ENCODE measurements at places on chromosomes 2 and 18.

GRCh38 chr18:24201699-24202687, 63.1 kb downstream of the CABYR start:
- DNase-seq: no peak

- DNase-seq: no peak
Observed at GRCh38 chr18:11901826-11902438, 6.2 kb downstream of the MPPE1 start.

DNA sequence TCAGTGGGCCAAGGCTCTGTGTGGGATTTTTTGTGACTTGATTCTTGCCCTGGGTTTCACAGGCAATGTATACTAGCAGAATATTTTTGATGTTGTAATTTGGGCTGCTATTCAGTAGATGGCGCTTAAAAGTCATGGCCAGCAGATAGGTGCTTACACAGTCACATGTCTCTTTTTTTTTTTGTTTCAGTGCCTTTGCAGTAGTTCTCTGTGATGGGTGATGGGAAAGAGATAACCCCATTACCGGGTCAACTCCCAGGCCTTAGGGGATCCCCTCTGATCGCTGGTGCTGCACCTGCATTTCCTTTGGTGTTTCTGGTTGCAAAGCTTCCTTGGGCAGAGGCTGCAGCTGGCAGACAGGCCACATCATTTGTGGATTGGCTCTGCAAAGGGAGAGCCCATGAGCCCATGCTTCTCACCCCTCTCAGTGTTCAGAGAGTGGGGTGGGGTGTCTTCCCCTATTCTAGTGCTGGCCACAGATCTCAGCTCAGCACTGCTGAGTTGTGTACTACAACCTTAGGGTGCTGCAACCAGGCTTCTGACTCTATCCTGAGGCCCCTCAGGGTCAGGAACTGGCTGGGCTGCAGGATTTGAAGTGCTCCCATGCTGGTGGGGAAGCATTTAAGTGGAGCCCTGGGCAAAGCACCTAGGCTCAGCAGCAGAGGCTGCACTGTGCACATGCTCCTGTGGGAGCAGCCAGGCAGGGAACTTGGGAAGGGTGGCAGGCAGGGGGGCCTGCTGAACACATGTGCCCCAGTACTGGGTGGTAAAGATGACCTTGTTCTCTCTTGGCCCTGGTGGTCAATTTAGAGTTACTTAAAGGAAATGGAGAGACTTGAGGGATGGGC, 219.8 kb upstream of the SPHKAP start:
- peak; percentile 4 for DNase-seq

DNA sequence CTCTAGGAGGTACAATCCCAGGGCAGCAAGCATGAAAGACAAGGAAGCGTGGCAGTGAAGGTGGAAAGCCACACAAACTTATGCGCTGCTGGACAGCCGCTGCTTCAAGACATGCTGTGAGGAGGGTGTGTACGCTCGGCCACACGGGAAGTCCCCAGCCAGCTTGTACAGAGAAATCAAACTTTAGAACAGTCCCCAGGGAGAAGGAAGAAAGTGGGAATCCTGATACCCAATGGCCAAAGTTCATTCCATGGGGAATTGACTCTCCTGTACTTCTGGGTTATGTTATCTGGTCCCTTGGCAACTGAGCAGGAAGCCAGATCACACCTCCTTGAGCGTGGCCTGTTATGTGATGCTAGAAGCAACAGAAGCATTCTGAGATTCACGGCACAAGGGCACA, 86.1 kb upstream of the BOD1L2 start:
- DNase-seq: no peak

Measured in GM20000 (cell line).